Erythroblast (primary cell): ENCODE measurements at places on chromosomes 5 and 9.

DNA sequence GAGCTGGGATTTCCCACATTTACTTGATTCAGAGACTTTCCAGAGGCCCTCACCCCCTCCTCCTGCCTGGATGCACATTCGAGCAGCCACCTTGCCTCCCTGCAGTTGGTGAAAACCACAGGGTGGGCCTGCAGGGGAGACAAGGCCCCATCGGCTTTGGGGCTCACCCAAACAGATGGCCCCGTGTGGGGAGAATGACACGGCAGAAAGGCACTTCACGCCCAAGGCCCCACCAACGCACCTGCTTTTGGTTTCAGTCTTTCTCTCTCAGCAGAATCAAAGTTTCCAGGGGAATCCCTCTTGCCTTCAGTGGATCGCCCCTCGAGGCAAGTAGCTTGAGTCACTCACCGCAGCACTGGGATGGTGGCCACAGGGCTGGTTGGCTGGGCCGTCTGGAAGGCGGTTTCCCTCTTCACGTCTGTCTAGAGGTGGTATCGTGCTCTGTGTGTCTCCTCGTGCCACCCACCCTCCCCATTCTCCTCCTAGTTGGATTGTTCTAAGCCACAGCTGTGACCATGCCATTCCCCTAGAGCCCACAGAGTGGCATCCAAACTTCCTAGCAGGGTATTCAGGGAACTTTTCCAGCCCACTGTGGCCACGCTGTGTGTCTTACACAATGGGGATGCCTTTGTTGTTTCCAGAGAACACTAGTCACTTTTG, 31.8 kb downstream of the SEC61B start:
- DNase-seq: peak; percentile 5

- DNase-seq: no peak
Measured at GRCh38 chr5:154318691-154319090, 127.1 kb upstream of the SAP30L start.

GRCh38 chr9:126406075-126406667, 79.5 kb downstream of the MVB12B start:
- no peak for DNase-seq

GRCh38 chr9:127568971-127569885, 42.8 kb upstream of the STXBP1 start:
- DNase-seq: peak; percentile 91

DNA sequence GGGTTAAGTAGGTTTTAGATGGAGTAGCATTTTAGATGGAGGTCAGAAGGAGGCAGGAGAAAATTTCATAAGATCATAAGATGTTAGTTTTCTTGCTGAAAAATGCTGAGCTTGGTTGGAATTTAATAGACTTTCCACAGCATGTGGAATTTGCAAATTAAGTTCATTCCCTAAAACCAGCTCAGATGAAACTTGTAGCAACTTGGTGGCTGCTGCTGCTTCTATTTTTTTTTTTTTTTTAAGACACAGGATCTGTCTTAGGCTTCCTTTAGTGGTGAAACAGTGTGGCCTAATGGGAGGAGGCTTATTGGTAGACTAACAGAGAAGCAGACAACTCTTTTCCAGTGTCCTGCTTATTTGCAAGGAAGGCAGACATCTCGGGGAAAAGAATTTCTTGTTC, 154.5 kb downstream of the AOPEP start:
- no peak for DNase-seq

DNA sequence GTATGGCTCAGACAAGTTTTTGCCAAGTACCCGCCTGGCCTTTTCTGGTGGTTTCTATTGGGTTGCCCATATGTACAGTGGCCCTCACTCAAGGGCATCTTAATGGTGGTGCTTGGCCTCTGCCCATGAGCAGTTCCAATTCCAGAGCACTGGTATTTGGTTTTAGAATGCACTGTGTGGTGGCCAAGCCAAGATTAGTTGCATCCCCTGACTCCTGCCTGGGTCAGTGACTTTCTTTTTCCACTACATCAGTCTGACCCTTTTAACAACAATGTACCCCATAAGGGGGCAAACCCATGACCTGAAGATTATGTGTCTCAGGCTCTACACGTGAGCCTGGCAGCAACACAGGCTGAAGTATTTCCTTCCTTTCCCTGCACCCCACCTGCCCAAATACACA, 34.2 kb downstream of the NPR3 start:
- DNase-seq: no peak

DNA sequence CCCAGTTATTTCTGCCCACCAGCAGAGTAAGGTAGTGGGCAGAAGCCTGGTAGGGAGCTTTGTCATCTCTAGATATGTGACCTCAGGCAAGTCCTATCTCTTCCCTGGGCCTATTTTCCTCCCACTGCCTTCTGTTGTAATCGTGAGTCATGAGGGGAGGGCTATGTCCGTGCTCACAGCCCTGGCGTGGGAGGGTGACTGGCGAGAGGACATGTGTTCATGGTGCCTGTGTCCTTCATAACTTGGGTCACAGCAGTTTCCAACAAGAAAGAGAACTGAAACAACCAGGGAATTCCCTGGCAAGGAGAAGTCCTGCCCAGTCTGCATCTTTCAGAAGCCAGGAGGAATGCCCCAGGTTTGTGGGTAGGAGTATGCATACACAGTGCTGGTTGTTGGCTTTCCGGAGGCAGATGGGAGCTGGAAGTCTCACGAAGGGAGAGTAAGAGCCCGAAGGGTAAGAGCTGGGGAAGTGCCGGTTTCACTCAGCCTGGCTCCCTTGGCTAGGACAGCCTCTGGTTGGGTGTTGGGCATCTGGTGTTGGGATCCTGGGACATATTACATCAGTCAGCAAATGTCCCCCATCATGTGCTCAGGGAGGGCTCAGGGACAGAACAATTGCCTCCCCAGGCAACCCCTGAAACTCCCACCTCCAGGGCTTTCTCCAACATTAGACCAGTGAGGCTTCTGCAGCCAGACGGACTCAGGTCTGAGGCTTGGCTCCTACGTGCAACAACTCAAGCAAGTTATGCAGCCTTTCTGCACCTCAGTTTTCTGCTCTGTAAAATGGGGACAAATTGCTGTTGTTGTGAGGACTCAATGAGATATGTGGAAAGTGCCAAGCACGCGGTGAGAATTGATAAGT, 4.3 kb upstream of the TIFAB start:
- peak; percentile 63 for DNase-seq
